Dermis blood vessel endothelial cell (primary cell): ENCODE measurements at places on chromosomes 13 and 19.
A peak's percentile ranks its signal among the peaks of the same experiment; 100 is the strongest.

GRCh38 chr19:14393329-14393728, 12.1 kb downstream of the ADGRE5 start:
- no peak for DNase-seq

GRCh38 chr13:40503966-40504591, 162.4 kb downstream of the FOXO1 start:
- peak; percentile 99 for DNase-seq

- DNase-seq, result no peak
Measured at GRCh38 chr19:46660551-46661019, 397 bp downstream of the DACT3 start.

DNA sequence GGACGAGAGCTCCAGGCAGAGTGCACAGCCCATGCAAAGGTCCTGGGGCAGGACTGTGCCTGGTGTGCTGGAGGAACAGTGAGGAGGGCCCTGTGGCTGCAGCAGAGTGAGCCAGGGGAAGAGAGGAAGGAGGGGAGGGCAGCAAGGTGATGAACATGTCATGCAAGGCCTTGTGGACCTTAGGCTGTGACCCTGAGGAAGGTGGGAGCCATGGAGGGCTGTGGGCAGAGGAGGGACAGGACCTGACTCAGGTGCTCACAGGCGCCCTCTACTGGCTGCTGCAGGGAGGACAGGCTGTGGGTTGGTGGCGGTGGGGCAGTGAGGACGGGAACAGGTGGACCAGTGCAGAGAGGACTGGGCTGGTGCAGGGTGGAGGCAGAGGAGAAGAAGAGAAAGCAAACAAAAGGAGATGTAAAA, 170.3 kb downstream of the PTPRS start:
- DNase-seq, result peak; percentile 32

DNA sequence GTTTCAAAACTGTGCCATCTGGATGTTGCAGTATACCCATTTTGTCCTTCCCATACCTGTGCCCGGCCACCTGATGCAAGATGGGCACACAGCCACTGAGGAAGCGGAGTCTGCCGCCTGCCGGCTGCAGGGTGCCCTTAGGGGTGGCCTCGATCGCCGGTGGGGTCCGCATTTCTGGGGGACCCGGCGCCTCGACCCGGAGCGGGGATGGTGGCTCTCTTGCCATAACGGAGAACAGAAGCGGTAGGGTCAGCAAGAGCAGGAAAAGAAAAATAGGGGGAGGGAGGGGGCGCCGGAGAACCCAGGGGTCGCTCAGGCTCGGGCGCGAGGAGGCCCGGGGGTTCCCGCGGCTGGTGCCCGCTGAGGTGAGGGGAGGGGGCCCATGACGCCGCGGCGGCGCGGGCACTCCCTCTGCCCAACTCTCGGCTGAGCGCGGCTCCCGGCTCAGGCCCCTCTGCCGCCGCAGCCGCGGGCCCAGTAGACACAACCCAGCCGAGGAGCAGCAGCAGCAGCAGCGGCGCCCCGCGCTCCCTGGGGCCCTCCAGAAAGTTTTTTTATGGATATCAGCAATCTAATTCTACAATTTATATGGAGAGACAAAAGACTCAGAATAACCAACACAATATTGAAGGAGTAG, 13.8 kb upstream of the CYP4F2 start:
- DNase-seq, result no peak

DNA sequence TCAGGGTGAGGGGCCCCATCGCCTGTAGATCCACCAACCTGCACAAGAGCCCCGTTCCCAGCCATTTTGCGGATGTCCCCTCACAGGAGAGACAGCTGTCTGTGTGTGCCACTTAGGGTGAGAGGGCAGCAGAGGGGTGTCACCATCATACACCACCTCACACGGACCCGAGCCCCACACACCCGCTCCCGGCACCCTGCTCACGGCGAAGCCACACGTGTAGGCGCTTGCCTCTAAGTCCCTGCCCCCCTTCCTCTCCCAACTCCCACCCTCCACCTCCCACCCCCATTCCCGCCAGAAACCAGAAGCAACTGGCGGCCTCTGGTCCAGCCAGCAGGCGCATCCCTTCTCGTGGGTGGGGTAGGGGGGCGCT, 4.0 kb upstream of the DPF1 start:
- DNase-seq, result no peak

DNA sequence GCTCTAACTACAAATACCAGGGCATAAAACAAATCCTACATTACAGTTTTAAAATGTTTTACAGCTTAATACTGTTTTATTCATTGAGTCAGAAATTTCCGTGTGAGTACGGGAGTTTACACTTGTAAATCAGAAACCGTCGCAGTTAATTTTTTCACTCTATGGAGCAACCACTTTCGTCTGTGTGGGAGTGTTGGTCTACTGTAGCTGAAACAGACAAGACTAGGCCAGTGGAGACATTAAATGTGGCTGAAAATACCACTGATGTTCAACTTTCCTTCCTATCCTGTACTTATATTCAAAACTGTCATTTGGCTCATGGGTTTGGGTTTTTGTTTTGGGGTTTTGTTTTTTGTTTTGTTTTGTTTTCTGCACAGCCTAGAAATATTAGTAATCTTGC, 268.7 kb downstream of the DCT start:
- no peak for DNase-seq

- no peak for DNase-seq
Measured at GRCh38 chr19:19214159-19214490, 2.4 kb downstream of the NCAN start.

DNA sequence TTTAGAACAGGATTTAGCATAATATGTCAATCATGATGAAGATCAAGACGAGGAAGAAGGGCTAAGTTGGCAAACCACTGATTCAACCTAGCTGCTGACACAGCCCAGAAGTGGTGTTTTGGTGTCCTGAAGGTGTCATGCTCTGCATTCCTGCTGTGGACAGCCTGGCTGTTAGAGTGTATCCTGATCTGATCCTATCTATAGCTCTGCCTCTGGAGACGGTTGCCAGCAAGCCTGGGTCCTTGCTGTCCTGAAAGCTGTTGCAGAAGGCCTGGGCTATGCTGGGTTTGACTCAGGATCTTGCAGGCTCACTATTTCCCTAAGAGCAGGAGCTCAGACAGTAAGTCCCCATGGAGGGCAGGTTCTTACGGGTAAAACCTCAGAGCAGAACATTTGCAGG, 416.4 kb downstream of the TSHZ3 start:
- DNase-seq, result no peak

DNA sequence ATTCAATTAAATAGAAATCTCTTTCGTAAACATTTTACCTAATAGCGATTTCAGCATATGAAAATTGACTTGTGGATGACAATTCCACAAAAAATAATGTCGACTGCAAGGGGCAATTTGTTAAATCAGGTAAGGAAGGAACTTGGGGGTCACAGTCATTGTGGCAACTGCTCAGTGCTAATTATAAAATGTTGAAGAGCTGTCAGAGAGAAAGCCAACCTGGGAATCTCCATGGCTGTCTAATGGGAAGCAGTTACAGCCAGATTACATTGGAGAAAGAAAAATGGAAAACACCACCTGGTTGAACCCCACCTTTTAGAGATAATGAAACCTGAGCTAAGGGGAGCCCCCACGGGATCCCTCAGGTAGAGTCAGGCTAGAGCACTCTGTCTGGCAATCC, 373.9 kb downstream of the FOXO1 start:
- no peak for DNase-seq

- DNase-seq, result no peak
Measured at GRCh38 chr13:32595306-32595705, 9.1 kb downstream of the PDS5B start.

- no peak for DNase-seq
Measured at GRCh38 chr19:16003391-16003790, 54.6 kb downstream of the OR10H4 start.

- peak; percentile 73 for DNase-seq
Measured at GRCh38 chr13:41075034-41075433, 13.7 kb downstream of the WBP4 start.

- peak; percentile 22 for DNase-seq
Measured at GRCh38 chr13:59464926-59465325, 698.8 kb downstream of the DIAPH3 start.

- DNase-seq, result peak; percentile 16
Measured at GRCh38 chr13:74129500-74130191, 4.6 kb downstream of the KLF12 start.
